ENCODE measurements at places on chromosomes 5 and 9.
A peak's percentile ranks its signal among the peaks of the same experiment; 100 is the strongest.

DNA sequence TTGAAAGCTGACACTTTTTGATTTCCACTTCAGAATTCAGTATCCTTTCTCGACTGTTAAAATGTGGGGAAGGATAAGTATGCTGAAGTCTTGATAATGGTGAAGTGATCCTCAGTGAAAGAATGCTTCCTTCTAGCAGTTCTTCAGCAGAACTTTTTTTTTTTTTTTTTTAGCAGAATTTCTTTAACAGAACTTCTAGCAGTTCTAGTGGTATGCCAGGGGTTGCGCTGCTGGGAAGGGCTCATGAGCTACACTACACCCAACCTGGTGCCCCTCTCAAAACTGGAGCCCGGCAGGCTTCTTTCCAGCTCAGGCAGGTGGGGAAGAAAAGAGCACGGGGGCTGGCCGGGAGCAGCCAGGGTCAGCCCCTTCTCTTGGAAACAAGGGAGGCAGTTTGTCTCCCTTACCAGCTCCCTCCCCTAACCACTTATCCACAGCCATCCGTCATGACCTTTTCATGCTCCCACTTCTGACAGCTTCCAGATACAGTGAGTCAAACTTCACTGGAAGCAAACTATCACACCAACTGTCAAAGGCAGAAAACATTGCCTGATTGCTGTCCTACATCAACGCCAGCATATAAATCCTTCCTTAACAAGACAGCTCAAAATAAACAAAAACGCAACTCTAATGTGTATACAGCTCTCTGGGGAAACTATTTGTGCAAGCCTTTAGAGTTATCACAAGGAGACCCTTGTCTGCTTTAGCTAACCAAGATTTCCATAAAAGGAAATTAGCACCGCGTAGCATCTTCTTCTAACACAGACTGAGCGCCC is 211.5 kb downstream of the GAPVD1 start:
- DNase-seq, result peak; percentile 79

DNA sequence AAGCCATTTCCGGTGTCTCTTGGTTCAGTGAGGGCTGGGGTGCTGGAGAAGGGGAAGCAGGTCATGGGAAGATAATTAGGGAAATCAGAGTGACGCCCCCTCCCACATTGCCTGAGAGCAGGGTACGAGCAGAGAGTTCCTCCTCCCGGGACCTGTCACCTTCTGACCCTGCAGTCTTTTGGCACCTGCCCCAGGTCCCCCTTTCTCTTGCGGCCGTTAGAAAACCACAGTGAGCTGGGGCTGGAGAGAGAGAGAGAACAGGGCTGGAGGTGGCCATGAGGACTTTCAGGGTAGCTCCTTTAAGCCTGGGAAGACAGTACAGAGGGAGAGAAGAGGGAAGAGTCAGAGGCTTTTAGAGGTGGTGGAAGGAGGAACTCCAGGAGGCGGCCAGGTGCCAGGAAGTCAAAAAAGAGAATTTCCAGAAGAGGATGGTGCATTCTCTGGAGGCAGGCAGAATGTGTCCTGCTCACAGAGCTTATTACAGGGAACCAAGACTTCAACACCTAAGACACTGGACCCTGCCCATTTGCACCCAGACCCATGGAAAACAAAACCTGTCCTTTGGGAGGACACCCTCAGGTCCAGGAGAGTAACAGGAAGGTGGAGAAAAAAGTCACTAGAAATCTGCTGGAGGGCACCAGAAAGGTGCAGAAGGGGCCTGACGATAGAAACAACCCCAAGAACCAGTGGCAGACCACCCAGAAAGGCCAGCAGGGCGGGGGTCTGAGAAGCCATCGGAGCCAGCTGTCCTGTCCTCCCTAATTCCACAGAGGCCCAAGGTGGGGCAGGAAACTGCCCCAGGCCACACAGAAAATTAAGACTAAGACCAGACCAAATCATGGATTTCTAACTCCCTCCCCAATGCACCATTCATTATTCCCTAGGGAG is 6.5 kb upstream of the ACSL6 start:
- DNase-seq, result peak; percentile 35

DNA sequence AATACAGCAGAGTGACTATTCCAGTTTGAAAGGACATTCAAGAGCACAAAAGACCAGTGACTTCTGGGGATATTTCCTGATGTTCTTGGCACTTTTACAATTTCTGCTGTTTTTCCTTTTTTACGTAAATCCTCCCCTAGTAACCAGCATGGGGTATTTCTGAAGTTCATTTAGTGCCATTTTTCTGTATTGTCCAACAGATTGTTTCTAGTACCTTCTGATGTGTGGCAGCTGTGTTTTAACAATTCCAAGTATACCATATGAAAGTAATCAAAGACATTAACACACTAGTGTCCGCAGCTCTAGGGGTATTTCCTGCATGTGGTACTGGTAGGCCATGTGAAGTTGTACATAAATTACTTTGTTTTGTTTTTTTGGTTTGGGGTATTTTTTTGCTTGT is 53.0 kb upstream of the SMARCA2 start:
- DNase-seq, result no peak

DNA sequence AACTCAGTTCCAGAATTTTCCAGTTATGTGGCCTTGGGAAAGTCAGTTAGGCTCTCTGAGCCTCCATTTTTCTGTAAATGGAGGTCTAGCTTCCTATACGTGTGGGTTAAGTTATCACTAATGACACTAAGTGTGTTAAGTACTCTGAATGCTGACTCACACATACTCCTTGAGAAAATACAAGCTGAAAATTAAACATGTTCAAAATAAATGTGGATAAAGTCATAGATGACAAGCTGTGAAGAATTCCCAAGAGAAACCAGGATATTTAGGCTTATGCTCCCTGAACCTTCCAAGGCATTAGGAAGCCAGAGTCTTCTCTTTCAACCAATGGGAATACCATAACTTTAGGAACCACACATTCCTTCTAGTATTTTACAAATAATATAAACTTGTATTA is 58.1 kb downstream of the ABCA1 start:
- no peak for DNase-seq

GRCh38 chr9:106733828-106734380 is 129.1 kb upstream of the ZNF462 start:
- DNase-seq, result no peak

- no peak for DNase-seq
These were observed 8.6 kb upstream of the PITX1 start for GRCh38 chr5:135042595-135042994.

GRCh38 chr5:143758750-143759149 is 53.2 kb upstream of the HMHB1 start:
- DNase-seq, result no peak

GRCh38 chr5:16937503-16938161 is 1.5 kb upstream of the MYO10 start:
- no peak for DNase-seq

DNA sequence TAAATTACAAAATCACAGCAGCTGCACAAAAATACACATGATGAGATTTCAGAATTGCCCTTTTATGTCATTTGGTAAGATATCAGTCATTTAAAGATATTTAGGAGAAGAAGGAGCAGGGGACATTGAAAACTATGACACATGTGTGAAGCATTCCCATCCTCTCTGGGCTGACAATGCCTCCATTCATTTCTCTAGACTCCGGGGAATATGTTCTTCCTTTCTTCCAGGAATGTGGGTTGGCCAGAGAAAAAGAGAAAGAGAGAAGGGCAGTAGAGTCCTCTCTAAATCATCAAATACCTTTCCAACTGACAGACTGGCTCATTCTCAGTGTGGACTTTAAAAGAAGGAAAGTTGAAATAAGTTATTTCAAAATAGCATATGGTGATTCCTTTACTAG is 205.6 kb upstream of the ADAMTSL1 start:
- no peak for DNase-seq

GRCh38 chr9:97806721-97807120 is 46.3 kb upstream of the FOXE1 start:
- no peak for DNase-seq

- DNase-seq, result no peak
These were observed 17.1 kb upstream of the SYNPO start for GRCh38 chr5:150623152-150623877.

DNA sequence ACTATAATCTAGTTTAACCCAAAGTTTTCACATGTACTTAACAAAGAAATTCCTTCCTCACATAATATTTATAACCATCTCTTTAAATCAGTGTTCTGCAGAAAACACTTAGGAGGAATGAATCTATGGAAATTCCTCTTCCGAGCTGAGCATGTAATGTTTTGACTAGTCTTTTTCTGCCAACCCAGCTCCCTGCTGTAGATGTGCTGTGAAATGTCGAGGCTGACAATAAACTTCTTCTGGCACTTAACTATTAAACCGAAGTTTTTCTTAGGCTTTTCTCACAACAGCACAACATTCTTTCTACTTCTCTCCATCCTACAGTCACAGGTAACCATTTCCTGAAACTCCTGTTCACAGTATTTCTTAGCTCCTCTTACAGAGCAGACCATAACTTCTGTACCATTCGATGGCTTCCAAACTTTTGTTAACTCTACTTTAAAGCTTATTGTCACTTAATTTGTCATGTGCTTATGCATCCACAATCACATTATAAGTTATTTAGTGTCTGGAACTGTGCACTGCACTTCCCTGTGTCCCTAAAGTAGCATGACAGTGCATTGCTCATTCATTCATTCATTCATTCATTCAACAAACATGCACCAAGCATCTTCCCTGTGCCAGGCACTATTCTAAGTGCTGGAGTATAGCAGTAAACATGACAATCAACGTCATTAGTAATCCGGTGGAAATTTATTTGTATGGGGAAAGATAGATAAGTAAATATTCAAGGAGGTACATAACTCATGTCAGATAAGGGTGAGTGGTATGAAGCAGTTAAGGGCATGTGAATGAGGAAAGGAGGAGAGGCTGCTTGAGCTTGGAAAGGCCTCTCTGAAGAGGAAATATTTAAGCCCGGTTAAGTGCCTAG is 54.6 kb downstream of the TSSK1B start:
- no peak for DNase-seq

DNA sequence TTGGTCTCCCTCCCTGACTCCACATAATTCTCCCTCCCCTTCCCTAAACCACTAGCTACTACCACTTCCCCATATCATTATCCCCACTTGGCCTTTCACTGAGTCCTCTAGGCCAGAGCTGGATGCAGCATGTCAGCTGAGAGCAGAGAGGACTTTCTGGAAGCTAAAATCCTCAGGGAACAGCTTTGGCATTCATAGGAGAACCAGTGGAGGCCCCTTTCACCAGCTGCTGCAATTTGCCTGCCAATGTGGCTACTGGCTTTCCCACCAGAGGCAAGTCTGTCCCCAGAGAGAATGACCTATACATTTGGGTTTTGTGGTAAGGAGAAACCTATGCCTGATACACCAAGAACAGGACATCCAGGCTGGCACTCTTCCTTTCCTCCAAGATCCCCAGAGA is 14.4 kb downstream of the FAM219A start:
- no peak for DNase-seq

DNA sequence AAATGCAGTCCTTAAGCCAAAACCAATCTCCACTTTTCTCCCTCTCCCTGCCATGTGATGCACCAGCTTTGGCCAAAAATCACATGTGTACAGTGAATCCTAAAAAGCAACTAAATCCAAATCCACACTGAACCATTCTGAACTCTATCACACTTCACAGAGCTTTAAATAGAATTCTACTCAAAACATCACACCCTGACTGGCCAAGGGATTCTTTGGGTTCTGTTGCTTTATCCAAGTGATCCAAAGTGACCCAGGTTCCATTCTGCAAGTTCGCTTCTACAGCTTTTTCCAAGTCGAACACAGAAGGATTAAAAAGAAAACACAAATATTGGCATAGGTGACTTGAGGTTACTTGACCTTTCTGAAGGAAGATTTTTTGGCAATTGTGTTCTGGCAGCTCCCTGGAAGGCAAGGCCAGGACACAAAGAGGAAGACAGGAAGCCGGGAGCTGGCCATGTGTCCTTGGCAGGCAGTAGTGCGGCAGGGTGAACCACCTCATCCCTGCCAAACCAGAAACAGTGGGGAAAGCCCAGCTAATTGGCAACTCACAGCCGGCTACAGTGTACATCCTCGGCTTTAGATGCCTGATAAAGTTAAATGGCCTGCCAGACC is 115.0 kb downstream of the NFIB start:
- peak; percentile 86 for DNase-seq

DNA sequence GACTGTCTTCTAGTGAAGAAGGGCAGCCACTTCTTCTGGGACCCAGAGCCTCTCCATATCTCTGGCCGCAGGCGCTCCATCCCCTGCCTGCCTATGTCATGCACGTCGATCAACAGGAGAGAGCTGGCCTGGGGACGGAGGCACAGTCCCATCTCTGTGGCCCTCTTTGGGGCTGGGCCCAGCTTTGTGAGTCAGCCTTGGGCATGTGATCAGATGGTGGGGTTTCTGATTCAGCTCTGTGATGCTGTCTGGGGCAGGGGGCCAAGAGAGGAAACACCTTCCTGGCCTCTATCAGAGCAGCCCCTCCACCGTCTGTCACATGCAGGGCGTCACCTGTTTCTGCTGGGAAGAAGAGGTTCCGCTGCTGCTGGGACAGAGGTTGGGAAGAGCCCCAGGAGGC is 72.6 kb downstream of the MVB12B start:
- DNase-seq, result no peak

GRCh38 chr9:134548618-134549017 is 93.0 kb upstream of the COL5A1 start:
- peak; percentile 58 for DNase-seq

- no peak for DNase-seq
These were observed 17.6 kb downstream of the DMXL1 start for GRCh38 chr5:119088438-119088837.

GRCh38 chr5:159944056-159944600 is 27.8 kb downstream of the ADRA1B start:
- no peak for DNase-seq

DNA sequence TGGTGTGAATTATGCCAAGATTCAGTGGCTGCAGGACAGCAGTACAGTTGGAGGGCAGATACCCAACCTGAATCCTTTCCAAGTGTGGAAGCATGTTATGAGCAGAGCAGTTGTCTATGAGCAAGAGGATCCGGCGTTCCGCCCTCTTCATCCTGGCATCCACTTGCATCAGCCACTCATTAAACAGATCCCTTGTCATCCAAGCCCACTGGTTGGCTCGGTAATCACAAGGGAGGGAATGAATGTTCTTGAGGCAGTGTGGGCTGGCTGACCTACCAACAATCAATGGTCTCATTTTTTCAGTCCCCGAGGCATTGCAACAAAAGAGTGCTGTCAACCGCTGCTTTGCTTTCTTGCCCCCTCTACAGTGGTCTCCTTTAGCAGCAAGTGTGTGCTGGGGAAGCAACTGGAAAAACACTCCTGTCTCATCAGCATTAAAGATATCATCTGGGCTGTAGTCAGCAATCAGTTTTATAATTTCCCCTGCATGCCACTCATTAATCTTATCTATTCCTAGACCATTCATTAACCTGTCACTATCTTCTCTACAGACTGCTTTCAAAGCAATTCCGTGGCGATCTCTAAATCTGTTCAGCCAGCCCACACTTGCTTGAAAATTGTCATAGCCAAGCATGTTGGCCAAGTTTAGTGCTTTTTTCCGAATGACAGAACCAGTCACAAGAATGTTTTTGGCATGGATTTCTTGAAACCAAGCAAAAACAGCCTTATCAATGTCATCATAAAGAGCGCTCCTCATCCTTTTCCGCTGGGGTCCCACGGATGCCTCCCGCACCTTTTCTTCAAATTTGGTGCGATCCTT is 4.9 kb downstream of the TIGD6 start:
- no peak for DNase-seq

- no peak for DNase-seq
These were observed 38.9 kb upstream of the FOXB2 start for GRCh38 chr9:76980566-76980965.

GRCh38 chr9:95815133-95815532 is 60.4 kb upstream of the ERCC6L2 start:
- DNase-seq, result no peak

GRCh38 chr9:91243029-91243428 is 118.7 kb downstream of the AUH start:
- no peak for DNase-seq

GRCh38 chr5:157941616-157942015 is 82.7 kb upstream of the CLINT1 start:
- DNase-seq, result no peak
